ENCODE measurements at places on chromosomes 11 and 22.

DNA sequence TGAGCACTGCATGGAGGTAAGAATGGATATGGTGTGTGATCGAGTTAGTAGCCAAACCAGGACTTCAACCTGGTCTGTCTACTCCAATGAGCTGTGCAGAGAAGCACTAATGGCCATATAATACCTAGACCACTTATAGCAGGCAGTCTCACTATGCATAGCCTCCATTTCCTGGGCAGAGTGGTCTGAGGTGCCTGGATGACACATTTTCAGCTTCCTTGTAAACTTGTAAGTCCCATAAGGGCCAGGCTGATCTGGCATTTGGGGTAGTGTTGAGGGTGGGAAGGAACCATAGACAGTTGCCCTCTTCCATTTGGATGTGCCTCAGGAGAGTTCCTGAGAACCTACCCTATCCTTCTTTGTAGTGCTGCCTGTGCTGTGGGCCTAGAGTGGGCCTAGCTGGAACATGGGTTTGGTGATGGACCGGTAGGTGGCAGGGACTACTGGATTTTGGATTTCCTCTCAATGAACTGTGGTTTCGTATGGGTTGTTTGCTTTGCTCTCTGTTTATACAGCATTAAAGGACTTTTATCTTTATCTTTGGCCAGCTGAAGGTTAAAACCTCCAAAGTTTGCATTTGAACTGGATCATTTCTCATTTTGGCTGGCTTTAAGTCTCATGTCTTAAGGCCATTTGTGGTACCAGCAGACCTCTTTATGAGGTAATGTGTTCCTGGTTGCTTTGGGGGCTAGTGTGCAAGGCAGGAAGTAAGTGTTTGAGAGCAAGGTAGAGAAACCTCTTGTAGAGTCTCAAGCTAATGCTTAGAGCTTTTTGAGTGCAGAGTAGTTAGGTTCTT lies 86.9 kb downstream of the STIM1 start:
- no peak for DNase-seq

- DNase-seq: no peak
Measured at GRCh38 chr11:13949876-13950275, 12.6 kb upstream of the SPON1 start.

GRCh38 chr22:35866651-35867050 lies 149.0 kb downstream of the APOL5 start:
- DNase-seq: no peak

DNA sequence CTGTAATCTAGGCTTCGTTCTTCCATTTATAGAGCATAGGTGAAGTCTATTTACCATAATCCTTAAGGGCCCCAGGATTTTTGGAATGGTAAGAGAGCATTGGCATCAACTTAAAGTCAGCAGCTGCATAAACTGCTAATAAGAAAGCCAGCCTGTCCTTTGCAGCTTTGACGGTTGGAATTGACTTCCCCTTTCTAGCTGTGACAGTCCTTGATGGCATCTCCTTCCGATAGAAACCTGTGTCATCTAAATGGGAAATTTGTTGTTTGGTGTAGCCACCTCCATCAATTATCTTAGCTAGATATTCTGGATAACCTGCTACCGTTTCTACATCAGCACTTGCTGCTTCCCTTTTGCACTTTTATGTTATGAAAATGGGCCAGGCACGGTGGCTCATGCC lies 58.0 kb upstream of the GLYATL1B start:
- DNase-seq: no peak

GRCh38 chr11:133579165-133580031 lies 47.1 kb upstream of the OPCML start:
- DNase-seq: no peak

DNA sequence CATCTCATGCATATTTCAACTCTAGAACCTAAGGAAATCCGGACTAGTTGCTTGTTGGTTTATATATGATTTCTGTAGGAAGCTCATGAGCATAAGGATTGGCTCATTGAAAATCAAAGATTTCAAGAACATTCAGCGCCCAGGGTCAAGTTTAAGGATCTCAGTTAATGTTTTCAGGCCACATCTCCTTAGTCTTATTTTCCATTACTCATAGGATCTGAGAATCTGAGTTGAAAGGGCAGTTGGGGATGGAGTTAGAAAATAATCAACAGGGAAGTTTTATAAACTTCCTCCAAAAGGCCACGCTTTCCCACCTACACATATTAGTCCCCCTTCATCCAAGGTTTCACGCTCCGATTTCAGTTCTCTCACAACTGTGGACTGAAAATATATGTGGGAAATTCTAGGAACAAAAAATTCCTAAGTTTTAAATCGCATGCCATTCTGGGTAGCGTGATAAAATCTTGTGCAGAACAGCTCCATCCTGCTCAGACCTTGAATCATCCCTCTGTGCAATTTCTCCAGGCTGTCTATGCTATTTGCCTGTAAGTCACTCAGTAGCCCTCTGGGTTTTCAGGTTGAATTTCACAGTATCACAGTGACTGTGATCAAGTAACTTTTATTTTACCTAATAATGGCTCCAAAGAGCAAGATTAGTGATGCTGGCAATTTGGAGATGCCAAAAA lies 160.2 kb downstream of the KIRREL3 start:
- DNase-seq: no peak

- DNase-seq: peak; percentile 60
Measured at GRCh38 chr22:37383341-37383740, 43.9 kb downstream of the ELFN2 start.

DNA sequence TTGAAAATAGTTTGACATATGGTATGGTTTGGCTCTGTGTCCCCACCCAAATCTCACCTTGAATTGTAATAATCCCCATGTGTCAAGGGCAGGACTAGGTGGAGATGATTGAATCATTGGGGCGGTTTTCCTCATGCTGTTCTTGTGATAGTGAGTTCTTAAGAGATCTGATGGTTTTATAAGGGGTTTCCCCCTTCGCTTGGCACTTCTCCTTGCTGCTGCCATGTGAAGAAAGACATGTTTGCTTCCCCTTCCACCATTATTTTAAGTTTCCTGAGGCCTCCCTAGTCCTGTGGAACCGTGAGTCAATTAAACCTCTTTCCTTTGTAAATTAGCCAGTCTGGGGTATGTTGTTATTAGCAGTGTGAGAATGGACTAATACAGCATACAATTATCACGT lies 7.7 kb downstream of the KCTD21 start:
- no peak for DNase-seq

DNA sequence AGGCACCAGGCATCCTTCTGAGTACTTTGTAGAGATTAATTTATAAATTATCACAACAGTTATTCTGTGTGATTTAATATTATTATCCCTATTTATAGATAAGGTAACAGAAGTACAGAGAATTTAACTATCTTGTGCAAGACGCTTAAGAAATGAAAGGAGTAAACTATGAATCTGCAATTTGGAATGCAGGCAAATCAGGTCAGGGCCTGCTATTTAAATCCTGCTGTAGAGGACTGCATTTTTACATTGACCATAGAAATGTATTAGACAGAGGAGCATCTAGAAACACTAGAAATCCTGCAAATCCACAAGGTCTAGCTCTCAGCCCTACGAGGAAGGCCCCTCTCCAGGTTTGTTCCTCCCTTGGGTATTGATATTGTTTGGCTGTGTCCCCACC lies 336.2 kb downstream of the ETS1 start:
- DNase-seq: no peak

Data from germinal center (tissue), 1 donor.